Iris pigment epithelial cell (primary cell): ENCODE measurements at places on chromosomes 5 and 9.

DNA sequence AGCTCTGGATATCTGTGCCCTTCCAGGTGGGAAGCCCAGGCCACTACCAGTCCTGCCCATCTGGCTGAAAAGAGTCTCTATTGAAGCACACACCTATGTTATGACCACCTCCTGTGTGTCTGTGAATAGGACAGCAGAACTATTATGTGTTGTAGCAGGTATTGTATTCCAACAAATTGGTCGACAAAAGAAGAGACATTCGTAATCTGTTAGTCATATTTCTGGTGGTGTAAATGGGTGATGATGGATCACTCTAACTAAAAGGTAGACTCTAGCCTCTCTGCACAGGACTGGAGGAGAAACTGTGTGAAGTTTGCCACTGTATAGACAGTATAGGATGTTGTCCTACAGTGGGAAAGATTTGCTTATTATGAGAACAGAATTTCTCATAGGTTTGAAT lies 416.1 kb downstream of the TMEM38B start:
- no peak for DNase-seq

DNA sequence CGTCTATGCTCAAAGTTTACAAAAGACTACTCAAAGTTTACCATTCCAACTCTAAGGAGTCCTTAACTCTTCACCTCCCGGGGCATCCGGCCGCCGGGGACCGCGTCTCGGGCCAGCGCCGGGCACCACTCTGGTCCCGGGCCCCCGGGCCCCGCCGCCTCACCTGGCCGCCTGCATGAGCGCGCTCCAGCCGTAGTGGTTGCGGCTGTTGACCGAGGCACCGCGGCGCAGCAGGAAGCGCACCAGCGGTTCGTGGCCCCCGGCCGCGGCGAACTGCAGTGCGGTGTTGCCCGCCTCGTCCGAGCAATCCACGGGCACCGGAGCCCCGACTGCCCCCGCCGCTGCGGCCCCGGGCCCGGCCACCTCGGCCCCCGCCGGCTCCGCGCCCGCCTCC lies 388 bp downstream of the ANKS6 start:
- no peak for DNase-seq

GRCh38 chr5:53090229-53090628 lies 19.3 kb downstream of the MOCS2 start:
- no peak for DNase-seq

DNA sequence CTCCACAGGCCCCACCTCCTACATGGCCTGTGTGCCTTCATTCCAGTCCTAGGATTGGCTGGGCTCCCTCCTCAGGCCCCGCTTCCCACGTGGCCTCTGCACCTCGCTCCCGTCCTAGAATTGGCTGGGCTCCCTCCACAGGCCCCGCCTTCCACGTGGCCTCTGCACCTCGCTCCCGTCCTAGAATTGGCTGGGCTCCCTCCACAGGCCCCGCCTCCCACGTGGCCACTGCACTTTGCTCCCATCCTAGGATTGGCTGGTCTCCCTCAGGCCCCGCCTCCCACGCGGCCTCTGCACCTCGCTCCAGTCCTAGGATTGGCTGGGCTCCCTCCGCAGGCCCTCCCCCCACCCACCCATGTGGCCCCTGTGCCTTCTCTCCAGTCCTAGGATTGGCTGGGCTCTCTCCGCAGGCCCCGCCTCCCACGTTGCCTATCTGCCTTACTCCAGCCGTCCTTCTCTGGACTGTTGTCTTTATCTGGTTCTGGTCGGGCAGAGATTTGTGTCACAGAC lies 45.3 kb upstream of the CACNA1B start:
- DNase-seq, result no peak

DNA sequence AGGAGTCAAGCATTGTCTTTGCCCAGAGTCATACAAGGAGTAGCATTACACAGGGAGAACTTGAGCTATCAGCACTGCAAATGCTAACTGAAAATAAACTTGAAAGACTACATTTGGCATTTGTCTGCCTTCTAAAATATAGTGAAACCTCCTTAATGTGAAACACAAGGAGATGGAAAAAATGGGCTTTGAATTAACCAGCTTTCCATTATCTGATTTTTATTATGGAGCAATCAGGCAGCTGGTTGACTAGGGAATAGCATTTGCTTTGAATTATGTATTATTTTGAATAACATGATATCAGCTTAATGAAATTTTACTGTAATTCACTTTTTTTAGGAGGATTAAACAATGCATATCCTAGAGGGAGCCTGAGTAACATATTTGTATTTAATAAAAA lies 130.8 kb downstream of the GDNF start:
- no peak for DNase-seq

DNA sequence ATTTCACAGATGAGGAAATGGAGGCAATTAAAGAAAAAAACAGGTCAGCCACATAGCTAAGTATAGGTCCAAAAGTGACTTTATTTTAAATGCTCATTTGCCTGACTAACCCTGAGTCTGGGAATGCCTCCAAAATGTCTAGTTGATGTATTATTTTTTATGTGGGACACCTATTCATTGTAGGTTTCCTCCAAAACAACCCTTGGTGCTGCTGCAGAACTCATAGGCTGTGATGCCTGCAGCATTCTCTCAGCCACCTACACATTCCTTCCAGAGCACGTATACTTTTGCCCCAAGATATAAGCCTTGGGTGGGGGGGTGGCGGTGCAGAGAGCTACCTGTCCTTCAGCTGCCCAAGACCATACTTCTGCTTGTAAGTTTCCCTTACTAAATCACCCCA lies 77.4 kb downstream of the MSX2 start:
- no peak for DNase-seq

DNA sequence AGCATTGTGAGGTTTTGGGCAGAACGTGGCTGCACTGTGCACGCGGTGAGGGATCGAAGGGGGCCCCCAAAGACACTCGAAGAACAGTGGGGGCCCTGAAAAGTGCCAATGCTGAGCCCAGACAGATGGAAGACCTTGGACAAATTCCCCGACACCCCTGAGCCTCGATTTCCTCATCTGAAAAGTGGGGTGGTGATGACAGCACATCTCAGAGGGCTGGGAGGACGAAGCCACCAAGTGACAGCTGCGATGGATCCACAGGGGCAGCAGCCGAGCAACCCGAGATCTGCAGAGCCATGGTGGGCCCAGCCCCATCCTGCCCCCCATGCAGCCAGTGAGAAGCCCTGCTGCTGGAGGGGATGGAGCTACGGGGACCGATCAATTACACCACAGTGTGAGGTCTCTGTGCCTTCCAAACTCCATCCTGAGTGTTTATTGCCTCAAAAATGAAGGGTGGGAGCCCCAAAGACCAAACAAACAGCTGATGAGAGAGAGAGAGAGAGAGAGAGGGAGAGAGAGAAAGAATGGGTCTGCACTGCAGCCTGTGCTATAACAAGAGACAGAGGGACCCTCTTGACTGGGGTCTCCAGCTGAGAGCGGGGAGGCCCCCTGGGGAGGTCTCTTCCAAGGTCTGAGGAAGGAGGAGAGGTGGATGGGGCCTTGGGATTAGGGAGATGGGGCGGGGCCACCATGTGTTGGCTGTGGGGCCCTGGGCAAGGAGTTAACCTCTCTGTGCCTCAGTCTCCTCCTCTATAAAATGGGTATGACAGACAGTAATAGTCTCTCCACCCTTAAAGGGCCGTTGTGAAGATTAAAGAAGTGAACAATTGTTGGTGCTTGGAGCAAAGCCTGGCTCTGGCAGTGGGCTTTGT lies 134.4 kb upstream of the IER5L start:
- DNase-seq, result no peak

DNA sequence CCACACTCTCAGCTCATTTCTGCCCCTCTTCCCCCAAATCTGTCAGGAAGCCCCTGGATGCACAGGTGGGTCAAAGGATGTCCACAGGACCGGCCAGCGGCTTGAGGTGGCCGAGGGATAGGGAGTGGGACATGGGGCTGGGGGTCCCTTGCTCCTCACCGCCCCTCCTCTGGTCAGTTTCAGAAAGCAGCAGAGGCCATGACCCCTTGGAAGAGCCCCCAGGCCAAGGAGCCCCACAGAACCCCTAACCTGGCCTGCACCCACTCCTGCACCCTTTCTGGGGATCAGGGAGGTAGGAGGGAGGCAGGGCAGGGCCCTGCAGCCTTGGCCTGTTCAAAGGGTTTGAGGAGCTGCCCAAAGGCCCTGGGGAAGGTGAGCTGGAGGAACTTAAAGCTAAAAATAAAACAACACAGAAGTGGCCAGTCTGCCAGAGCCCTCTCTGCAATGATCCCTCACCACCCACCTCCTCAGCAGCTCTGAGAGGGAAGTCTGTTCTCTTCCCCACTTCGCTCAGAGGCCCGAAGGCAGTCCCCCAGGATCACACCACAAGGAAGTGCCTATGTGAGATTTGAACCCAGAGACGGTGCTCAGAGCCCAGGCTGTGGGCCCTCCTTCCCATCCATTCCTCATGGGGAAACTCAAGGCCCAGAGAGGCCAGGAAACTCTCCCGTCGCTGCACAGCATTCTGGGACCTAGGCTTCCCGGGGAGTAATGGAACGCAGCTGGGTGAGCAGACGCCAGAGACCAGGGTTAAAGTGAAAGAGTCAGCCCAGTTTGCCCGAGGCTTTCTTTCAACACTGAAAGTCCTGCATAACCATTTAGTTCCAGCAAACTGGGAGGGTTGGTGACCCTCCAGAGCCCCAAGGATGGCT lies 910 bp downstream of the ENG start:
- peak; percentile 48 for DNase-seq

- DNase-seq, result peak; percentile 88
Observed at GRCh38 chr9:71743217-71743705, 25.1 kb downstream of the CEMIP2 start.

DNA sequence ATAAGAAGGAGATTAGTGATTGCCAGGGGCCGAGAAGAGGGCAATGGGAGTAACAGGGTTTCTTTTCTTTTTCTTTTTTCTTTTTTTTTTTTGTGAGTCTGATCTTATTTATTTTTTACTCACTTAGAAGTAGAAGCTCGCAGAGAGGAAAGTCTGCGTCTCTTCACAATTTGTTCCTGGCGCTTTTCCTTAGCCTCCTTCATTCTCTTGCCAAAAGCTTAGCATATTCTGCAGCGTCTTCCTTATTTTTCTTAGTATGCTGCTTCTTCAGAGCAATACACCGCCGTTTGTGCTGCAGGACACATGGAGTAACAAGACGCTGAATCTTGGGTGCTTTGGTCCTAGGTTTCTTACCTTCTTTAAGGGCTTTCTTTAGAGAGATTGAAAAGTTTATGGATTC lies 30.3 kb upstream of the DENND4C start:
- DNase-seq, result no peak

- DNase-seq, result no peak
Observed at GRCh38 chr5:8721536-8721935, 824.3 kb downstream of the SEMA5A start.

DNA sequence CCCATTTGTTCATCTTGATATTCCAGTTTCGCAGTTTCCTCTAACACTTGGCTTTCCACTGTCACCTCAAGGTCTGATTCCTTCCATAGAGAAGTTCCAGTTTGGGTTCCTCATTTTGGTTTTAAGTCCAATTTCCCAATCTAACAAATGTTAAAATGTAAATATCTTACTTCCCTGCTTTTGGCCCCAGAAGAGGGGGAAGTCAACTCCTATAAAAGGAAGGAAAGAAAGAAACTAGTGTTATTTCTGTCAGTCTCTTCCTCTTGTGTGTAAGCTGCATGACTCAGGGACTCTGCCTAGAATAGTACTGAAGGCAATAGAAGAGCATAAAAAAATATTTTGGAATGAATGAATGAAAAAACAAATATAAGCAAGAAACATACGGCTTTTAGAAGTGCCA lies 127.5 kb upstream of the CCNG1 start:
- DNase-seq, result no peak

DNA sequence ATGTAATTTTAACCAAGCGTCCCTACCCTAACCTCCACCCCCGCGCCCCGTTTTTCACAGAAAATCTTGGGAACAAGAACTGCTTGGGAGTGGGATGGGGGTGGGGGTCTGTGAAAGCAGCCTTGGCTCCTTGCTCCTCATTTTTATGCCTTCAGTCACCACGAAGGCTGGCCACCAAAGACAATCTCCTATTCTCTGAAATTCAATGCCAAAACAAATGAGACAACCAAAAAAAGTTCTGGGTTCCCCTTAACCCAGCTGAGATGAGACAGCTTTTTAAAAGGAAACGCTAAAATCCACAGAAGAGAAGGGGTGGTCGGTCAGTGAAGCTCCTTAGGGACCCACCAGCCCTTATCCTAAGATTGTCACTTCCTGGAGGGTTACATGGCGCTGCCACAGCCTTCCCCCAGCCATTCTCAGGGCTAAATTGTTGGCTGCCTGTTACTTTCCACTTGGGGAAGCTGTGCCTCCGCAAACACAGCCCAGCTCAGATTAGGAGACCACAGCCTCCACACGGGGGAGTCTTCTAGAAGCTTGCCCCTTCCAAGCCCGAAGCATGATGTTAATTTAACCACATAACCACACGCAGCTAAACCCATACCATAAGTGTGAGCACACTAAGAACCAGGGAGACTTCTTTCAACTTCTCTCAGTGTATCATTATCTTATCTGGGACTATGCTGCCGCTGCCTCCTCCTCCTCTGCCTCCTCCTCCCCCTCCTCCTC lies 136.3 kb downstream of the FOXD1 start:
- peak; percentile 89 for DNase-seq

GRCh38 chr9:81621118-81621517 lies 68.2 kb downstream of the TLE1 start:
- DNase-seq, result no peak

DNA sequence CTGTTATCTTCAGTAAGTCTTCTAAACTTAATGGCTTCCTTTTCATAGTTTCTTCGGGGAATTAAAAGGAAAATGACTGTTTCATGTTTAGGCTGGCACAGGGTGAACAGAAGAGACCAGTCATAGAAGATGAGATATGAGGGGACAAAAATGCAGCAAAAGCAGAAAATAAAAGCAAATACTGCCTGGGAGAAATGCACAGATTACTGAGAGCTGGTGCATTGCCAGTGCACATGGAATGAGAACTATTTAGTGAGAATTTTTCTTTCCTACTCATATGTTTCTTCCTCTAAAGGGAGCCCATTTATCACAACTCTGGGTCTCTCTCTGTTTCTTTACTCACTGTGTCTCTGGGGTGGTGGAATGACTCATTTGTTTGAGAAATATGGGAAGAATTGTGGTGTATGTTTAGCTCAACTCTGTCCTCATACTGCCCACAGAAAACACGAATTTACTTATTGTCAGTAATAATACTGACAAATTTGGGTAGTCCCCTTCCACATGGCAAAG lies 25.9 kb upstream of the ANKRD55 start:
- peak; percentile 97 for DNase-seq

DNA sequence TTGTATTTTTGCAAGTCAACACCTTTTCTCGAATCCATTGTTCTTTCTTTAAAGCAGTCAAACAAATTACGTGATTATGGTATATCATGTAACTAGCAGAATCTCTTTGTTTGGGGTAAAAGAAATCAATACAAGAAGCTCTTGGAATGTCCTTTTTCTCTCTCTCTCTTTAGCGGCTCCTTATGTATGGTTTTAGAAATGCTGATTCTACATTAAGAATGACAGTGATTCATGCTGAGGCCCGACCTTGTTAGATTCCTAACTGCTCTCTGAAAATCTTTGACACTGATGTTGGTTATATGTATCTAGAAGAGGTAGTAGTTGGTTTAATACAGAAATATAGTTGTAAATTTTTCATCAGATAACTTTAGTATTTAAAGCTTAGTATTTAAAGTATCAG lies 76.4 kb downstream of the SNX24 start:
- DNase-seq, result peak; percentile 42
